ENCODE measurements at places on chromosomes 7 and 10. TPM values are rescaled to one million over a fixed set of nuclear protein-coding genes. Genes with fewer than 3 reads are reported as not detected.

The ARMS2 gene
- not detected for total RNA-seq

The DPYSL4 gene
- total RNA-seq: 0.12 TPM

The WASHC2A gene
- 73.1 TPM for total RNA-seq

The LANCL2 gene
- total RNA-seq: 18.1 TPM

The SEMA3D gene
- 0.84 TPM for total RNA-seq

The CALHM3 gene
- total RNA-seq: 0.18 TPM

The TAS2R3 gene
- total RNA-seq: 2.3 TPM

The MYO3A gene
- not detected for total RNA-seq

The TRIM50 gene
- not detected for total RNA-seq

DNA sequence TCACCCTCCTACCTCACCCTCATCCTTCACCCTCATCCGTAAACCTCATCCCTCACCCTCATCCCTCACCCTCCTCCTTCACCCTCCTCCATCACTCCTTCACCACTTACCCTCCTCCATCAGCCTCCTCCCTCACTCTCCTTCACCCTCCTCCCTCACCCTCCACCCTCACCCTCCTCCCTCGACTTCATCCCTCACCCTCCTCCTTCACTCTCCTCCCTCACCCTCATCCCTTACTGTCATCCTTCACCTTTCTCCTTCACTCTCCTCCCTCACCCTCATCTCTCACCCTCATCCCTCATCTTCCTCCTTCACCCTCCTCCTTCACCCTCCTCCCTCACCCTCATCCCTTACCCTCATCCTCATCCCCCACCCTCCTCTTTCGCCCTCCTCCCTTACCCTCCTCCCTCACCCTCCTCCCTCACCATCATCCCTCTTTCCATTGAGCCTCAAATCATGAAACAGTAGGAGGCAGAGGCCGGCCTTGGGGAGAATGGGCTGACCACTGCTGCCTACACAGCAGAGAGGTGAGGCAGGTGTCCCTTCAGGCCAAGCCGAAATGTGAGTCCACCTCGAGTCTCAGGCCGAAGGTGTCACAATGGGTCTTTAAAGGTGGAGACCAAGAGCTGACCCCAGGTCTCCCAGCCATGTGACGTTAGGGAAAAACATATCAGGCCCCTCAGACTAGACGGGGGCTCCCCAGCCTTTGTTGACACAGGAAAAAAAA lies 53.0 kb downstream of the PDGFA start:
- no peak overlapping the region for H3K4me3 ChIP-seq
- no peak overlapping the region for H3K27ac ChIP-seq
- peaks cover 11% of the 10 kb centered on the region for H3K4me1 ChIP-seq
- H3K27me3 ChIP-seq: no peaks in the 10 kb centered on the region

DNA sequence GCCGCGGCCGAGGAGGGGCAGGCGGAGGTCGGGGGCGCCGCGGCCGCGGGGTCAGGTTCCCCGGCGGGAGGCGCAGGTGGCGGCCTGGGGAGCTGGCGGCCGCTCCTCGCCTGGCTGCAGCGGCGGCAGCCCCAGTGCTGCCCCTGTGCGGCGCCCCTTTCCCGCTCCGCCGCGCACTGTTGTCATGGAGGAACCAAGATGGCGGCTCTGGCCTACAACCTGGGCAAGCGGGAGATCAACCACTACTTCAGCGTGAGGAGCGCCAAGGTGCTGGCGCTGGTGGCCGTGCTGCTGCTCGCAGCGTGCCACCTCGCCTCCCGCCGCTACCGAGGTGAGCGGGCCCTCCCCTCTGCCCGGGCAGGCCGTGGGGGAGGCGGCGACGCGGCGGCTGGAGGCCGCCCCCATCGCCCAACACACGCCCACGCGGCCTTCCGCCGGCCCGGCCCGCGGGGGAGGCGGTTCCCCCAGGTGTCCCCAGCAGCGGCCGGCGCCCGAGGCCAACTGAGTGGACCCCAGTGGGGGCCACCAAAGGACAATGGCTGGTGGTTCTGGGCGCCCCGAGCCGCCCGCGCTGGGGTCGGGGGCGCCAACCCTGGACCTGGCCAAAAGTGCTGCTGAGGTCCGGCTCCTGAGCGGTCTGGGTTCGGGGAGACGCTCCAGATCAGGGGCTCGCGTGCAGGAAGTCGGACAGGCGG lies 425 bp downstream of the CASD1 start:
- H3K27ac ChIP-seq: peak overlapping the region; percentile 65
- H3K4me3 ChIP-seq: peak overlapping the region; percentile 72
- no peaks in the 10 kb centered on the region for H3K36me3 ChIP-seq

- H3K27ac ChIP-seq: no peak overlapping the region
- no peak for DNase-seq
- H3K27me3 ChIP-seq: no peaks in the 10 kb centered on the region
- no peaks in the 10 kb centered on the region for H3K36me3 ChIP-seq
- H3K4me3 ChIP-seq: no peak overlapping the region
- H3K4me1 ChIP-seq: no peaks in the 10 kb centered on the region
Observed at GRCh38 chr7:3267966-3268690, 32.9 kb upstream of the SDK1 start.

GRCh38 chr10:122368502-122369254 lies 5.8 kb upstream of the PLEKHA1 start:
- no peaks in the 10 kb centered on the region for H3K36me3 ChIP-seq
- no peak overlapping the region for H3K4me3 ChIP-seq
- no peak overlapping the region for H3K27ac ChIP-seq
- no peak for DNase-seq
- peaks cover 47% of the 10 kb centered on the region for H3K4me1 ChIP-seq

- no peak overlapping the region for H3K27ac ChIP-seq
- H3K4me3 ChIP-seq: no peak overlapping the region
- H3K36me3 ChIP-seq: no peaks in the 10 kb centered on the region
- H3K27me3 ChIP-seq: no peaks in the 10 kb centered on the region
- H3K4me1 ChIP-seq: peaks cover 22% of the 10 kb centered on the region
Observed at GRCh38 chr10:75208181-75208580, 2.4 kb upstream of the VDAC2 start.

GRCh38 chr7:26136831-26137230 lies 15.2 kb upstream of the NFE2L3 start:
- no peaks in the 10 kb centered on the region for H3K4me1 ChIP-seq
- H3K4me3 ChIP-seq: no peak overlapping the region
- no peak overlapping the region for H3K27ac ChIP-seq
- DNase-seq: no peak
- no peaks in the 10 kb centered on the region for H3K36me3 ChIP-seq

DNA sequence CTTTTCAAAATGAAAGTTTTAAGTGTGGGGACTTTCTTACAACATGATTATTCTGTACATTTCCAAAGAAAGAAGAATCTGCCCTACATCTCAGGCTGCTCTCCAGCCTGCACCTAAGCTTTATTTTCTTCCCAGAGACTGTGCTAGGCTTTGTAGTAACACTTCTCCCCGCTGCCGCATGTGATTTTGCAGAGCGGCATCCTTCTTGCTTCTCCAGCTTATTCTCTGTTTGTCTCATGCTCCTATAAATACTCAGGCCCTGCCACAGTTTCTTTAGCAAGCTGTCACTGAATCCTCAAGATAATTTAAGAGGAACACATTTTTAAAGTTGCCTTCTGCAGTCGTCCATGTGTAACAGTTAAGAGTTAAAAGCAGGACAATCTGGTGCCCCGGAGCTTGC lies 53.5 kb downstream of the INSYN2A start:
- H3K27ac ChIP-seq: no peak overlapping the region
- no peaks in the 10 kb centered on the region for H3K4me1 ChIP-seq
- no peak overlapping the region for H3K4me3 ChIP-seq
- H3K27me3 ChIP-seq: no peaks in the 10 kb centered on the region
- H3K36me3 ChIP-seq: peaks cover 1% of the 10 kb centered on the region
- no peak for DNase-seq

DNA sequence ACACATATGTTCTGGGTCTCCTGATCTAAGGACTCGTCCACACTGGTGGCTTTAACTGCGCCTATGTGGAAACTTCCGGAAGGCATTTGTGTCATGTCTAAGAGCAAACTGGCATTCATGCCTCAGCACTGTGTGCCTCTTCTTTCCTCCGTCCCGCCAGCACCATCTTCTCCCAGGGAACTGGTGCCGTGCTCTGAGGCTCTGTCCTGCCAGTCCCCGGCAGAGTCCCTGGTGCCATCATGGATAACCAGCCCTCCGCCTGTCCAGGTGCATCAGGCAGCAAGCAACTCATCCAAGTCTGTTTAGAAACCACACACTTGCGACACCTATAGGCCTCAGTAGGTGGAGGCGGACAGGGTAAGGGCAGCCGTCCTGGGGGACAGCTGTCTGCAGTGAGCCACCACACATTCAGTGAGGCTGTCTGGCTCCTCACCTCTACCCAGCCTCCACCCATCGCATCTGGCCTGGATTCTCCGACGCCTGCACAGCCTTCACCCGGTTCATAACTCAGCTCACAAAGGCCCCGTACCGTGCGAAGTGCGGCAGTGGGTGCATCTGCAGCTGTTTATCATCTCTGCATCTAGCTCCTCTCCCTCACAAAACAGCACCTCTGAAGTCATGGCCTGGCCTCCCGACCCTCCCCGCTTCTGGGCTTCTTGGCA lies 162.7 kb downstream of the DIP2C start:
- no peaks in the 10 kb centered on the region for H3K27me3 ChIP-seq
- 0 out of 2 replicates have a peak, but pooled peaks cover 4% of the 10 kb centered on the region for H3K4me1 ChIP-seq
- peak; percentile 29 for DNase-seq
- no peak overlapping the region for H3K4me3 ChIP-seq
- H3K36me3 ChIP-seq: no peaks in the 10 kb centered on the region

DNA sequence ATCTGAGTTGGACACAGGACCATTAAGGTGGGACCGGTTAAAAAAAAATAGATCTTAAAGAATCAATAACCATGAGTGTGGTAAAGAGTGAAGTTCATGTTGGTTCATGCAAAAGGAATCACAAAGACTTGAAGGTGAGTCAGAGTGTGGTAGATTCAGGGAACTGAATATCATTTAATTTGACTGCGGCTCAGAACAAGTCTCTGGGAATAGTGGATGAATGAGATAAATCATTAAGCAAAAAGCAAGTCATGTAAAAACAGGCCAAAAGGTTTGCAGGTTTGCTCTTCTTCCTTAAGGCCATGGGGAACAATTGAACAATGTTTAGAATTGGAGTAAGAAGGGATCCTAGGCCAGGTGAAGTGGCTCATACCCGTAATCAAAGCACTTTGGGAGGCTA lies 385.8 kb downstream of the ETV1 start:
- H3K4me3 ChIP-seq: no peak overlapping the region
- no peaks in the 10 kb centered on the region for H3K36me3 ChIP-seq
- no peaks in the 10 kb centered on the region for H3K27me3 ChIP-seq
- H3K4me1 ChIP-seq: no peaks in the 10 kb centered on the region

DNA sequence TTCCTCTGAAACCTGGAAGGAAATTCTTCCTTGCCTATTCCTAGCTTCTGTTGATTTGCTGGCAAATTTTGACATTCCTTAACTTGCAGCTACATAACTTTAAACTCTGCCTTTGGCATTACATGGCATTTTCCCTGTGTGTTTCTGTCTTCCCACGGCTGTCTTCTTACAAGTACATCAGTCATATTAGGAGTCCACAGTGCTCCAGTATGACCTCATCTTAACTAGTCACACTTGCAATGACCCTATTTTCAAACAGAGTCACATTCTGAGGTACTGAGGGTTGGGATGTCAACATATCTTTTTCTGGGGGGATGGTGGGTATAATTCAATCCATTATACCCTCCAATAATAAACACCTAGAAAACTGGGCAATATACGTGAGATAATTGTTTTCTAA lies 37.4 kb upstream of the EPHB6 start:
- H3K4me1 ChIP-seq: peaks cover 23% of the 10 kb centered on the region
- H3K36me3 ChIP-seq: no peaks in the 10 kb centered on the region
- H3K27me3 ChIP-seq: no peaks in the 10 kb centered on the region
- no peak for DNase-seq
- H3K27ac ChIP-seq: no peak overlapping the region

GRCh38 chr10:21860718-21861117 lies 142.8 kb downstream of the DNAJC1 start:
- no peaks in the 10 kb centered on the region for H3K4me1 ChIP-seq
- no peak overlapping the region for H3K27ac ChIP-seq
- H3K27me3 ChIP-seq: no peaks in the 10 kb centered on the region
- H3K36me3 ChIP-seq: no peaks in the 10 kb centered on the region

DNA sequence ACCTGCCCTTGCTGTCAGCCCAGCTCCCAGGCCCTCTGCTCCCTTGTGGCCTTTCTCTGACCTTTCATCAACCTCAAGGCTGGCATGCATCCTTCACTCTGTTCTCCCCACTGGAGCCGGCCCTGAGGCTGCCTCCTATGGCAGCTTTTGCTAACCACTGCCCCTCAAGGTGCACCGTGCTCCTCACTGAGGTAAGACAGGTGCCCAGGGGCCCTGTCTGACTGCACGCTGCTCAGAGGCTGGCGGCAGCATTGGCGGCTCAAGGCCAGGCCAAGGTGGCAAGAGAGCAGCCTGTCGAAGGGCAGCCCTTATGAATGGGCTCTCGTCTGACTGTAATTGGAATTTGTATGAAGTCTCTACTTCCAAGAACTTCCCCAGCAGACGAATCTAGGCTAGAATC lies 172.6 kb downstream of the ZNF248 start:
- H3K27me3 ChIP-seq: no peaks in the 10 kb centered on the region
- DNase-seq: no peak
- H3K36me3 ChIP-seq: no peaks in the 10 kb centered on the region
- no peaks in the 10 kb centered on the region for H3K4me1 ChIP-seq
- no peak overlapping the region for H3K4me3 ChIP-seq
- no peak overlapping the region for H3K27ac ChIP-seq

DNA sequence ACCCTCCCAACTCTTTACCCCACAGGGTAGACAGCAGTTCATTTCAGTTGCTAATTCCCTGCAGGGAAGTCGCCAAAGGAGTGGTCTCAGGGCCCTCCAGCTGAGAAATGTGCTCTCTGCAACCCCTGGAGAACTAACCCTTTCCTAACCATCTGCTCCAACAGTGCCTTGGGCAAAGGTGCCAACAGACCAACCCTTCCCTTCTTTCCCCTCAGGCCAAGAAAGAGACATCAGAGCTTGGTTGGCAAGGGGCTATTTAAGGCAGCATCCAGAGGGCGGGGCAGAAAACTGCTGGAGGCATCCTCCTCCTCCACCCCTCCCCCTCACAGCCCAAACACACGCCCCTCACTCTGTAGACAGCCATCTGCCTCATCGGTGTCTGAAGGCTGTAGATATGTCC lies 1.7 kb downstream of the SORBS1 start:
- peaks cover 34% of the 10 kb centered on the region for H3K4me1 ChIP-seq
- DNase-seq: no peak
- peak overlapping the region; percentile 89 for H3K4me3 ChIP-seq
- H3K27ac ChIP-seq: no peak overlapping the region

GRCh38 chr7:368651-369475 lies 78.9 kb downstream of the FOXL3 start:
- DNase-seq: peak; percentile 61
- no peak overlapping the region for H3K4me3 ChIP-seq
- H3K27me3 ChIP-seq: no peaks in the 10 kb centered on the region
- peaks cover 60% of the 10 kb centered on the region for H3K4me1 ChIP-seq
- H3K36me3 ChIP-seq: no peaks in the 10 kb centered on the region
- no peak overlapping the region for H3K27ac ChIP-seq
